NCI-H1417 treated with DMSO at 0.1 percent for 48 hours (cell line): ENCODE measurements at places on chromosomes 7 and 10.

DNA sequence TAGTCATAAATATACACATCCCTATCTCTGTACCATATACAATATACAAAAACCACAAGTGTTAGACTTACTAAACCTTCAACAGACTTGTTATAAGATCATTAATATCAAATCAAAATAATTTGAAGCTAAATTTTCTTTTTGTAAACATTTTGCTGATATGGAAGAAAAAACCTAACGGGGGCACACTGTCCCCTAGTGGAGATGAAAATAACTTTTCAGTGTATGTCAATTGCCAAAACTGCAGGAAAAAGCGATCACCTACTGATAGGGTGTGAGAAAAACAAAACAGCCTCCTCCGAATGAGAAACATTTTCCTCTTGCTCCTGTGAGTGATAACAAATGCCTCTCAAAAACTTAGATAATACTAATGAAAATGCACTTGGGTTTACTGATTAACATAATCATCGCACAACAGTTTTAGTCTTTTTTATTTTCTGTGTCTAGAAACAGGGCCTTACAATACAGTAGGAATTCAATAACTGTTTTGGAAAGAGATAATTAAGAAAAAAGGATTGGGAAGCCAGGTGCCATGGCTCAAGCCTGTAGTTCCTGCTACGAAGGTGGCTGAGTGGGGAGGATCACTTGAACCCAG is 322.7 kb downstream of the CRPPA start:
- DNase-seq, result no peak

GRCh38 chr7:38002689-38003088 is 82.2 kb downstream of the EPDR1 start:
- DNase-seq, result no peak

DNA sequence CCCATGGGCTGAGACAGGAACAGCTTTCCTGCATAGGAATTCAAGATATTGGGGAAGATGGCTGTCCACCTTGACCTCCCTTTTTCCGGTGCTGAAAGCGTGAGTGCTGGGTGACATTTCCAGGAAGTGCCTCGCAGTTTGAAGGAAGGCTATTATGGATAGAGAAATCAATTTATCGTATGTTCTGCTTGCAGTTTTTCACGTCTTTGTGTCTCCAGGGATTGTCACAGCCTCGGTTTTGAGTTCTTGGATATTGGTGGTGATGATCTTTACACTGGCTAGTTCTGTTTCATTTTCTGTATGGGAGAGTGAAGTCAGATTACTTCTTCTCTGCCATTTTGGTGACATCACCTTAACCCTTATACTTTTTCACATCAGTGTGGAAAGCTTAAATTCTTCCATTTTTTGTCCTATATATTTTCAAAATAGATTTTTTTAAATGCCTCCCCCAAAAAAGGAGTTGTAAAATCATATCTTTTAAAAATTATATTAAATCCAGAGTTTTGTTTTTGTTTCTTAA is 102.5 kb upstream of the APBB1IP start:
- no peak for DNase-seq

DNA sequence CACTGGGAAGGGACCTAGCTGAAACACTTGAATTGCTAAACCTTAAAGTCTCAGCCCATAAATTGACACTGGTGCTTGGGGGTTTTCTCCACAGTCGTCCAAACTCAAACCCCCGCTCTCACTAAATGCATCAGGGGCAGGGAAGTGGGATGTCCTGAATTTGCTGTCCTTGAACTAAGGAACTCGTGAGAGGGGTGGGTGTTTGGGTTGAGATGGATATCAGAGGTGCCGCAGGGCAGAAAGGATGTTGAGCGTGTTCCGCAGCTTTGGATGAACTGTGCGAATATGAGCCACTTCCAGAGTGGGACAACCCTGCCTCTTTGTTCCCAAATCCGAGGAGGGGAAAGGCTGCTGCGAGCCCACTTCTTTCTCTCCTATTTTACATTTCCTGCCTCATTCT is 90.3 kb upstream of the LYZL2 start:
- DNase-seq, result no peak

DNA sequence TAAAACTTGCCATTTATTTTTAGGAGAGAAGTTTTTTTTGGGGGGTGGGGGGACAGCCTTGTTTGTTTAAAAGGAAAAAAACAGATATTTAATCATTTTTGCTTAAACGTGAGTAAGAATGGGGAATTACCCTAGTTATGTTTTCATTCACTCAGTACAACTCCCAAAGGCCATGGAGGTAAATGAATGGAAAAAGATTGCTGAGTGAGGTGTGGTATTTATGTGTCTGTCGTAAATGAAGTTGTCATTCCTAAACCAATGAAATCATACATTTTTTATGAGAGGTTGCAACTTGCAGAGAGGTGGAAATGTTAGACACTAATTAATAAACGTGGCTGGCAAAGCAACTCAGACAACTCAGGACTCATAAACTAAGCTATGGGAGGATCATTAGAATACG is 218.1 kb downstream of the CELF2 start:
- DNase-seq, result no peak
